ENCODE measurements at places on chromosomes 7 and 10.

GRCh38 chr7:16921644-16922257 is 40.0 kb upstream of the AGR3 start:
- no peak for DNase-seq

- peak; percentile 15 for DNase-seq
These were observed 22.9 kb downstream of the GSAP start for GRCh38 chr7:77393261-77393660.

GRCh38 chr10:77386838-77387237 is 250.8 kb downstream of the KCNMA1 start:
- DNase-seq: no peak

- no peak for DNase-seq
These were observed 3.0 kb upstream of the HMX2 start for GRCh38 chr10:123144697-123145541.

DNA sequence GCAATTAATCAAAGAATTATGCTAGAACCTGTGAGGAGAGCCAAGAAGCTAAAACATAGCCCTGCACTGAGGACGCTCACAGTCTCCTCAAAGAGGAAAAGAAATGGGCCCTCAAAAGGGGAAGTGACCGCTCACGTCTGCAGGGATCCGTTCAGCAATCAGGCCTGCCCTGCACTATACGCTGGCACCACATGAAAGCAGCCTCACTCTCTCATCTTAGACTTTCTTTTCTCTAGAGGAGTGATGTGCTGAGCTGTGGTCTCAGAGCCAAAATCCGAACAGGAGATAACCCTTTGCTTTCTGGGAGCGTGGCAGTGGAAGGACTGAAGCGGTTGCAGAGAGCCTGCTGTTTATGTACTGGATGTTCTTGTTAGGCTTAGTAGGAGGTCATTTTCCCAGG is 6.3 kb upstream of the IL2RA start:
- DNase-seq: no peak

GRCh38 chr7:17472939-17473338 is 174.5 kb downstream of the AHR start:
- DNase-seq: no peak

GRCh38 chr7:138388673-138389491 is 71.2 kb upstream of the TRIM24 start:
- no peak for DNase-seq

- DNase-seq: no peak
These were observed 485.8 kb downstream of the PLXNA4 start for GRCh38 chr7:132090444-132090843.

DNA sequence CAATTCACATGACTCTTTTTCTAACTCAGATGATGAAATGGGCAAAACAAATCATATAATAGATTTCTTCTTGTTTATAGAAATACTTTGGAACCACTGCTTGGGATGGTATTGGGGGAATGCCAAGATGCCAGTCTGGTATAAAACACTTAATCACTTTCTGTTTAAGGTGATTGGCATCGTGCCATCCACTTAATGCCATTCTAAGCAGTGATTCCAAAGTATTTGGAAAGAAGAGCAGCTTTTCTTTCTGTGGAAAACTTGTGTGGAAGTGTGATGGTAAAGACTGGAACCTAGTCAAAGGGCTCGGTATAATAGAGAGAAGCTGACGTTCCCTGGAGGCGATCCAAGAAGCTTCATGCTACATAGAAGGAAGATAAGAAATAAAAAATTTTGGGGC is 120.6 kb downstream of the TMEM26 start:
- DNase-seq: no peak

GRCh38 chr10:119595676-119596515 is 868 bp downstream of the TIAL1 start:
- no peak for DNase-seq

DNA sequence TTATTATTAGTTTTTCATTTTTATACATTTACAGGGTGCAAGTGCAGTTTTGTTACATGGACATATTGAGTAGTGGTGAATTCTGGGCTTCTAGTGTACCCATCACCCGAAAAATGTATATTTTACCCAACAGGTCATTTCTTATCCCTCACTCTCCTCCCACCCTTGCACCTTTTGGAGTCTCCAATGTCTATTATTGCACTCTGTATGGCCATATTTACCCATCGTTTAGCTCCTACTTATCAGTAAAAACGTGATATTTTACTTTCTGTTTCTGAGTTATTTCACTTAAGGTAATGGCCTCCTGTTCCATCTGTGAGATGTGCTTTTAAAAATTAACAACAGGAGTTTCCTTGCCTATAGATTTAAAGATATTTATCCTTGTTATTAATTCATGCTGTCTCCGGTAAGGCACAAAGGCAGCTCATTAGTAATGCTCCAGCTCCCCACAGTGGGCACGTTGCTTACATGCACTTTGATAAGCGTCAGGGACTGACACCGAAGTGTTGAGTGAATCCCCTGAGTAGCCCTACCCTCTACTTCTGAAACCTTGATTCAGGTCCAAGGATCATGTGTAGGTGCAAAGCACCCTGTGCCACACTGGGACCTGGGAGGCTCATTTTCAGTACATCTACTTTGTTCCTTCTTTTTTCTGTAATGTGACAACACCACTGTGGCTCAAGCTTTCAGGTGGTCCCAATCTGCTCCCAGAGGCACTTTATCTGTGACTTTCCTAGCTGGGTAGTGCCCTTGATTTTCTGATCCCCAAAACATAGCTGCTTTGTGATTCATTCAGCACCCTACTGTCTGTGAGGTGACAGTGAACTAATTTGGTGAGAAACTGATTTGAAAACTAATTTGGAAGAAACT is 27.3 kb downstream of the HYAL4 start:
- no peak for DNase-seq

DNA sequence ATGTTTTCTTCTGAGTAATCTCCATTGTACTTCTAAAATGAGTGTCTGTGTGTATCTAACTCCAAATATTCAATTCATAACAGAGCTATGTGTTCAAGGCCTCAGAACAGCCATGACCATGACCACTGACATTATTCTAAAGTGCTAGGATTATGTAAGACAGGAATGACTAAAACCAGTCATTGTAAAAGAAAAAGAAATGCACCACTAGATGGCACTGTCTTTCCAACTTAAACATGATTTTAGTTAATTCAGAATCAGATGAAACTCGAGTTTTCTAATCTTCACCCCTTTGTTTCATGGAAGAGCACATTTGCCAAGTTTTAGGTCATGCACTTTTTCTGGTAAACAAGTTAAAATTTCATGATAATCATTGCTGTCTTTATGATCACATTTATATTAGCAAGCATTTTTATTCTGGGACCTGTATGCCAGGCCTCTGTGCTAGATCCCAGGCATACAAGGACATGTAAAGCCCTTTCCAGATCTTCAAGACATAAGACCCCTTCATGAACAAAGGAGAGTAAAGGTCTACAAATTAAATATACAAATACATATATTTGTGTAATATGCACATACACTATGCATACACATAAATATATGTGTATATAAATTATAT is 26.1 kb upstream of the RSU1 start:
- DNase-seq: no peak

DNA sequence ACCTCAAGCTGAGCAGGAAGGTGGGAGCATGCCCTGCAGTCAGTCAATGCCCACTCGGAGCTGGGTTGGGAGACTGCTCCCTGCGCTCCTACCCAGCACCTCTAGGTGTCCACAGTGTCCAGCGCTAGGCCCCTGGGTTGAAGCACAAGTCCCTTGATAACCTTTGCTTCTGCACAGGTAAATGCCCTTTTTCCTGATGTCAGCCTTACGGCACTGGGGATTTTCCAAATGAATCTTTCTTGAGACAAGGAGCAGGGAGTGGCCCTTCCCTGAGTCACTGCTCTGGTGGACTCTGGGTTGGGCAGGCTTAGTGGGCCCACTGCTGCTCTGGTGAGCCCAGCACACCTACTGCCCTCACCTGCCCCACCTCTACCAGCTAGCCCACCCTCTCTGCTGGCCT is 61.9 kb upstream of the OPN4 start:
- no peak for DNase-seq

GRCh38 chr10:114163062-114163461 is 10.9 kb downstream of the CCDC186 start:
- no peak for DNase-seq

DNA sequence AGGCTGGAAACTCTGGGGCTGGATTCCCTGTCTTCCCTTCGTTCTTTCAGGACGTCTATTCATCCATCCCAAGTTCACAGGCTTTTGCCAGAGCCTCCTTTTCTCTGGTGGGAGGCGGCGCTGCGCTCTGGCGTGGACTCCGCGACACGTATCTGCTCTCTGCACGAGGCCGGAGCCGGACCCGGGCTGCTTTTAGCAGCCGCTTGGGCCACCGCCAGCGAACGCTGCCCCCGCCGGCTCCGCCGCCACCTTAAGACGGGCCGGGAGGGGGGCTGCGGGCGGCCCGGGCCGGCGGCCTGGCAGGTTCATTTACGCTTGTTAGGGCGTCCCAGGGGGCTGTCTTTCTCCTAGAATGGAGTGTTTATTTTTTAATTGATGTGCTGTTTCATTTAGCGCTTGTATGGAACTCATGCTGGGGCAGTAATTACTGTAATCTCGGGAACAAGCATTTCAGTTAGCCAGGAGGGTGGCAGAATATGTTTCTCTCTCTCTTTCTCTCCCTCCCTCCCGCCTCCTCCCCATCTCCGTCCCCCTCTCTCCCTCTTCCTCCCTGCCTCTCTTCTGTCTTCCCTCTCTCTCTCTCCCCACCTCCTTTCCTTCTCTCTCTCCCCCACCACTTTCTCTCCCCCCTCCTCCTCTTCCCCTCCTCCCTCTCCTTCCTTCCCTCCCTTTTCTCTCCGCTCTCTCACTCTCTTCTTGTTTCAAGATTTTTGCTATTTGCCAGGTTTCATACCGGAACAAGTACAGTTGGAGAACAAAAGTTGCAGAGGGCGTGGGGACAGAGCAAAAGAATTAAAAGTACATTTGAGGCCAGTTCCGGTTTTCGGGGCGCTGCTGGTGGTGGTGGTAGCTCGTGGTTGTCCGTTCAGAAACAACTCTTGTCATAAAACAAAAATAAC is 1.3 kb upstream of the FZD8 start:
- DNase-seq: no peak

All from stimulated activated CD4-positive, alpha-beta T cell treated with anti-CD3 and anti-CD28 coated beads, TNF-alpha, amount 100 ng/mL, for 1 hour (primary cell).